Activated CD4-positive, alpha-beta T cell treated with anti-CD3 and anti-CD28 coated beads for 4 hours (primary cell): ENCODE measurements at places on chromosomes 5 and 9.

- DNase-seq, result no peak
These were observed 308.3 kb downstream of the SLIT3 start for GRCh38 chr5:168992687-168993086.

GRCh38 chr5:108788142-108788541, 40.4 kb downstream of the FER start:
- no peak for DNase-seq

DNA sequence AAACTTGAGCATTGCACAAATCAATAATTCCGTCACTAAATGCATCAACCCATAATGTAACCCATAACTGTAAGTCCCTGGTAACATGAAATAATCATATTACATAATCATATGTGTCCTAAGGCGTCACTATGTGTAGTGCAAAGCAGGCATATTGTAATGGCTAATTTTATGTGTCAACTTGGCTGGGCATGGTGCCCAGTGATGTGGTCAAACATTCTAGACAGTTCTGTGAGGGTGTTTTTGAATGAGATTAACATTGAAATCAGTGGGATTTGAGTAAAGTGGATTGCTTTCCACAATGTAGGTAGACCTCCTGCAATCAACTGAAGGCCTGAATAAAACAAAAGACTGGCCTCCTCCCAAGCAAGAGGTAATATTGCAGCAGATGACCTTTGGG, 794.4 kb upstream of the ACO1 start:
- DNase-seq, result no peak

DNA sequence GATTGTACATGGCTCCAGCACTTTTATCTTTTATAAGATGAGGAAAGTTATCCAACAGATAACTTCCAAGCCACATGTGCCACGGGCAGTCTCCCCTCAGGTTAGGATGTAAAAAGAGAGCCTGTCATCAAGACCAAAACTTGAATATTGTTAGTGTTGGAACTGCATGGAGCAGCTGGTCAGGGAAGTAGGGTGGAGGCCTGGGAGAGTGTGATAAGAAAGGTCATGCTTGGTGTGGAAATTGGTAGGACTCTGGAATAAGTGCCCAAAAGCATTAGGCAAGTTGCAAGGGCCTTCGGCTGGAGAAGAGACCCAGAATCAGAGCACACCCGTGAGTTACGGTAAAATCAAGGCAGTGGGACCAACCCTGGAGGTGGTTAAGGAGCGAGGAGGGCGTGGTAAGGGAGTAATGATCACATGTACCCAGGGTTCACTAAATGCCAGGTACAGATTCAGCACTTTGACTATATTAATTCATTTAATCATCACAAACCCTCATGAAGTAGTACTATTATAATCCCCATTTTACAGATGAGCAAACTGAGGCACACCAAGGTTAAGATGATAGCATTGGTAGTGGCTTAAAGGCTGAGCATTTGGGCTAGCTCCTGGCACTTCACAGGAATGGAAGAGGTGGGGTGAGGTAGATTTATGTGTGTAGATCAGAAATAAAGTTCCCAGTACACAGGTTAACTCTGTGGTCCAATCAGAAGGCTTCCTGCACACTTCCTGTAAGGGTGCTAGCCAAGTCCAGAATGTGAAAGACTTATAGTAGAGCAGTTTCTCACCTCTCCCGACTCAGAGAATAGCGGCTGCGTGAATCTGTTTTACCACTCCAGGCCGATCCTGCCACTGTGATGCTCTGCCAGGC, 96.5 kb upstream of the ZNF608 start:
- no peak for DNase-seq

GRCh38 chr5:74945561-74946165, 79.5 kb upstream of the FAM169A start:
- no peak for DNase-seq

GRCh38 chr9:69671311-69671878, 776 bp downstream of the APBA1 start:
- DNase-seq, result no peak

DNA sequence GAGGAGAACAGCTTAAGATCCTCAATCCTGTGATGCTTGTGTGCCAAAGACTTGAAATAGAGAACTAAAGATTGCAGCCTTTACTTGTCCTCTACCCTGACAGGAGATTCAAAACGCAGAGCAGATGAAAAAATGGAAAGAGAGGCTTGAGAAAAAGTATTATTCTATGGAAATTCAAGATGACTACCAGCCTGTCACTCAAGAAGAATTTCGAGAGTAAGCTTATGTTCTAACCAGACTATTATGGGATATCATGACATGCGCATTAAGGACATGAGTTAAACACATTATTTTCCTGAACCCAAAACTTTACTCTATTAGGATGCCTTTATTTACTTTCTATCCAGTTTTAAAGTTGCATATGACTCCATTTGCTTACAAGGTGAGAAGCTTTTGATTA, 46.4 kb downstream of the PKD2L2 start:
- DNase-seq, result no peak

GRCh38 chr9:3906437-3907213, 380.8 kb upstream of the RFX3 start:
- no peak for DNase-seq

- no peak for DNase-seq
These were observed 103.0 kb upstream of the ERCC6L2 start for GRCh38 chr9:95772320-95773052.

- no peak for DNase-seq
These were observed 113.8 kb downstream of the WDR70 start for GRCh38 chr5:37492778-37493555.

GRCh38 chr9:104608336-104608735, 2.9 kb upstream of the OR13C2 start:
- DNase-seq, result no peak

DNA sequence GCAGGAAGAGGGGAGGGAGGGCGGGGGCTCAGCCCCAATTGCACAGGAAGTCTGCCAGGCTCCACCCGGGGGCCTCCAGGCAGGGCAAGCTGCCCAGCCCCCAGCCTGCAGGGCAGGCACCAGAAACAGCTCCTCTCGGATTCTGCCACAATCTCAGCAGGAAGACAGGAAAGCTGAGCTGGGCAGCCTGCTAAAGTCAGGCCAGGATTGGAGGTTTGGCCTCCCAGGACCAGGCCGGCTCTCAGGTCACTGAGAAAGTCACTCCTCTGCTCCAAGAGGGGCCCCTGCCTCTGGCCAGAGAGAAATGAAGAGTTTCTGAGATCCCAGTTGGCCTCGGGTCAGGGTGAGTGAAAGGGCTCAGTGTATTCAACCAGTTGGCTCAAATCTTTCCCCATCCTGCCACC, 54.6 kb upstream of the STXBP1 start:
- no peak for DNase-seq

GRCh38 chr9:38286766-38287165, 105.7 kb upstream of the ALDH1B1 start:
- no peak for DNase-seq

DNA sequence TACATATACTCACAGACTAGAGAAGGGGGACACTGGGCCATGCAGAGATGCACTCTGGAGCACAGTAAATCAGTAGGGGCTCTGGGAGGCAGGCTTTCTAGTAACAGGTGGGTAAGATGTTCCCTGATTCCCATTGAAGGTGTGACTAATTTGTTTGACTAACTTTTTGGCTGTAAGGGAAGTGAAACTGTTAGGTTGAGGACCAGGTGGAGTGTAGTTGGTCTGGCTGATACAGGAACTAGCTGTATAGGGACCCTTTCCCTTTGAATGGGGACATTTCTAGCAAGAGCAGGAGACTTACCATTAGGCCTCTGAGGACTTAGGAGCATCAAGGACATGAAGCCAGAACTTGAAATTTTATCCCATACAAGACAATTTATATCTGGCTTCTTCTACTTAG, 989.6 kb upstream of the COX7C start:
- DNase-seq, result no peak

GRCh38 chr5:102411-103043, 10.6 kb downstream of the PLEKHG4B start:
- DNase-seq, result no peak

DNA sequence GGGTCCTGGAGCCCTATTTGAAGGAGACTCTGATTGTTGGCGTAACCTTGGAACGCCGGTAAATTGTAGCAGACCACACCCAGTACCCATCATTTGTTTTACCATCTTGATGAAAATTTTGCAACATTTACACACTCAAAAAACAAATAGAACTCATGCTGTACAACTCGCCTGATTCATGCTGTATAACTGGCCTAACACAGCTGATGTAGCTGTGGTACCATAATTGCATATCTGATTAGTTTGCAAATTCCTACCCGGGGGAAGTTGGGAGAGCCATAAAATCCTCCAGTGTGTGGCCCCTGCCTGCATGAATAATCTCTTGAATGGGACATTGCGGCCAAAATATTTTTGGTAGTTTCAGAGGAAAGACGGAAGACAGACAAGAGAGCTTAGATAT, 9.7 kb downstream of the NIPAL4 start:
- no peak for DNase-seq

DNA sequence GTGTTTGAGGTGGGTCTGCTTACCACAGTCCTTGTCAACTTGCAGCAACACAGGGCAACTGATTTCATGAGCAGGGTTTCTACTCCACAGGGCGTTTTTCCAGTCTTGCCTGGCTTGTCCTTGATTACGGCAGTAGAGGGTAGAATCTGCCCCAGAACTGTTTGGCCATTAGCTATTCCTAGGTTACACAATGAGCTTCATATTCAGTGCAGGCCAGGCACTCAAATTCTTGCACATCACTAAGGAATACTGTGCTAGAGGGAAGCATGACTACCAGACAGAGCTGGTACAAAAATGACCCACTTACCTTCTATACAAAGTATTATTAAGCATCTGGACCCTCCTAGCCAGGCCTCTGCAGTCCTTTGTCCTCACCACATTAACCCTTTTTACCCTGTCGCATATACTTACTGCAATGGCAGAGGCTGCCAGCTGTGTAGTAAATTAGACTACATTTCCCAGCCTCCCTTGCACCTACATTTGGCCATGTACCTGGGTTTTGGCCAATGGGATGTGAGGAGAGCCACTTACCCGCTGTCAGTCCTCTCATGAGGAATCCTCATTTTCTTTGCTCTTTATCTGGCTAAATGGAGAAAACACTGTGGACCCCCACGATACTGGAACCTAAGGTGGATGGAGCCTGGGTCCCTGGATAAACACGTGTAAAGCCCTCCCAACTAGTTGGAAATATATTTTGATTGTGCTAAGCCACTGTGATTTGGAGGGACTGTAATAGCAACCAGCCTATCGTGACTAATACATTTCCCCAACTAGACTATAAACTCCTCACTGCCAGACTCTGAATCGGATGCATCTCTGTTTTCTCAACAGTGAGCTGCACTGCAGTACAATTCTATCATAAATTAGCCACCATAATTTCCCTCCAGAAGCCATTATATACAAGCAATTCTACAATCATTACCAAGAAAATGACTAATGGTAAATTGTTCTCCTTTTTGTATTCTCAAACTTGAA, 218.7 kb downstream of the GLIS3 start:
- no peak for DNase-seq

DNA sequence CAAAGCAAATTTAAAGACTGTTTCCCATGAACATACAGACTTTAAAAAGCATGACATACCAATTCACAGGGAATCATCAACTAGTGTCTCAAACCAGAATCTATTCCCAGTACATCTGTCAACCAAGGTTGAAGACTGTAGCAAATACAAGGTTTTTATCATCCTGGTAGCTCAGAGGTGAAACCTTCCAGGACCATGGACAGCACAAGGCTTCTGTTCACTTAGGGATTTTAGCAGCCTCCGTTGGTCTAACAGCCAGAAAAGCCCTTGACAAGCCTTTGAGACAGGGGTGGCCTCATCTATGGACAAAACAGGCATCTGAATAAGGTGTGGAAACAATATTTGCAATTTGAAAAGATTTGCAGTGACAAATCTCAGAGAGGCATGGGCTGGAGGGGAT, 119.0 kb downstream of the TRIM32 start:
- DNase-seq, result no peak

GRCh38 chr5:5420251-5420650, 2.2 kb upstream of the ICE1 start:
- DNase-seq, result no peak

DNA sequence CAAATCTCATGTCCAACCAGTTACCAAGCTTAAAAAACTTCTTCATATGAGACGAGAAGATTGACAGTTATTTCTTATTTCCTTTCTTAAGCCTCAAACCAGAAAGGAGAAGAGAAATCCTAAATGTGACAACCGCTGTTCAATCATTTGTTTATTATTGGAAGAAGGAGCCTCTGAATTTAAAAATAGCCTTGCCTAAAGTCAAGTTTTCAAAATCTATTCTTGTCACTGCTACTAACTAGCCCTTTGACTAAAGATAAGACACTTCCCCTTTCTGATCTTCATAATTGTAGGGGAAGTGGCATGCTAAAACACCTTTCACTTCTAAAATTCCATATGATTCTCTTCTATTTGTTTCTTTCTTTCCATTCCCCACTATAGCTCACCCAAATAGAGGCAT, 106.2 kb upstream of the EMB start:
- no peak for DNase-seq

- DNase-seq, result no peak
These were observed 214.7 kb downstream of the MAST4 start for GRCh38 chr5:66810848-66811261.

GRCh38 chr5:5266297-5266696, 126.2 kb downstream of the ADAMTS16 start:
- DNase-seq, result no peak

GRCh38 chr9:124828489-124829333, 24.5 kb upstream of the WDR38 start:
- DNase-seq, result no peak

GRCh38 chr5:153753645-153754432, 263.4 kb downstream of the GRIA1 start:
- DNase-seq, result no peak

- DNase-seq, result no peak
These were observed 198.5 kb downstream of the DNAH5 start for GRCh38 chr5:13746026-13746425.

DNA sequence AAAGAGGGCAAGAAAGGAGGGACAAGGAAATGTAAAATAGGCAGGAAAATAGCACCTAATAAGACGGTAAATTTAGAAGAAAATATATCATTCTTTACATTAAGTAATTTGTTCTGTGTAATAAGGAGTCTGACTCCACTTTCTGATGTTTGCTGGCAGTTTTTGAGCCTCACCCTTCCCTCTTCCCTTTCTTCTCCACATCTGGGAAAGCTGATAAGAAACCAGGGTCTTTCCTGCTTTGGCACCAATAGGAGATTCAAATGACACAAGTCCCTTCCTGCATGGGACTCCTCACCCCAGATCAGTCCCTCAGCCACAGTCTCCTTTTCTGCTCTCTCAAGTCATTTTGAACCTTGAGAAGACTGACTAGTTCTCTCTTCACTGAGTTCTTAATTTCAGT, 31.2 kb upstream of the LECT2 start:
- DNase-seq, result no peak
